ENCODE measurements at places on chromosomes 1 and 21.

- no peak for DNase-seq
Observed at GRCh38 chr1:27970401-27970800, 10.6 kb downstream of the XKR8 start.

GRCh38 chr1:7218210-7218832 is 433.1 kb downstream of the CAMTA1 start:
- no peak for DNase-seq

- DNase-seq = no peak
Observed at GRCh38 chr1:223700388-223700918, 11.9 kb upstream of the CAPN2 start.

DNA sequence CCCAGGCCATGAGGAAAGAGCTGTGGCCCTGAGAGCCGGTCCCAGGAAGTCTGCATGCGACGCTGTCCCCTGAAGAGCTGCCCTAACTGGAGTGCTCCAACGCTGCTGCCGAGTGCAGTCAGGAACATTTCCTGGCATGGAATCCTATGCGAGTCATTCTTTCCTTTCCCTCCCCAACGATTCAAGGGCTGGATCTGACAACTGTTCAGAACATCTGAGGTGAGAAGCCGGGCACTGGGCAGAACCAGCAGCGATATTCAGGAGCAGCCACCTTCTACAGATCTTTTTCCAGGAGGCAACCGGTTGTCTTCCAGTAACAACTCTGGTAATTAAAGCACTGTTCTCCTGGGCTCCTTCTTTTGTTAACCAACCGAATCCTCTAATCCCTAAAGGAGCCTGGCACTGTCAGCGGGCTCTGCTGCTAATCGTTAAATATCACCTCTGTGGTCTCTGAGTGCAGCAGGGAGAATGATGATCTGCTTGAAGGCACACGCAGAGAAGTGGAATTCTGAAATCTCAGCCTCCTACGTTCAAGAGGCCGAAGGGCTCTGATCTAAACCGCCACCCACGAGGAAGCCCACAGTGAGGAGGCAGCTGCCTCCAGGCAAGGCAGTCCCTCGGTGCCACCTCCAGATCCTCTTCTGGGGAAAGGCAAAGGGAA is 55.8 kb downstream of the SLC45A1 start:
- DNase-seq = no peak

GRCh38 chr21:26583769-26584168 is 10.7 kb upstream of the CYYR1 start:
- DNase-seq = no peak

- no peak for DNase-seq
Observed at GRCh38 chr1:87728169-87728568, 399.5 kb downstream of the LMO4 start.

- DNase-seq = no peak
Observed at GRCh38 chr21:45094412-45094811, 20.0 kb downstream of the ADARB1 start.

DNA sequence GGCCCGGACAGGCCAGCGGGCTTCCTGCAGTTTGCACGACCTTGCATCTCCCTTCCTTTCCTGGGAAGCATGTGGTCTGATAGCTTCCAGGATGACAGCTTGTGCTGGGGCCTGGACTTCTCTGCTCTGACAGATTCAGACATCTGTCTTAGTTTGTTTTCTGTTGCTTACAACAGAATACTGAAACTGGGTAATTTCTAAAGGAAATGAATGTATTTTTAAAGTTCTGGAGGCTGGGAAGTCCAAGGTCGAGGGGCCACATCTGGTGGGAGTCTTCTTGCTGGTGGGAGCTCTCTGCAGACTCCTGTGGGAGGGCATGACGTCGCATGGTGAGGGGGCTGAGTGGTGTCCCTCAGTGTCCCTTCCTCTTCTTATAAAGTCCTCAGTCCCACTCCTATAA is 35.3 kb upstream of the TENT5B start:
- DNase-seq = no peak

- no peak for DNase-seq
Observed at GRCh38 chr1:11286735-11287410, 13.9 kb downstream of the UBIAD1 start.

GRCh38 chr1:165014753-165015152 is 341.8 kb downstream of the LMX1A start:
- no peak for DNase-seq

DNA sequence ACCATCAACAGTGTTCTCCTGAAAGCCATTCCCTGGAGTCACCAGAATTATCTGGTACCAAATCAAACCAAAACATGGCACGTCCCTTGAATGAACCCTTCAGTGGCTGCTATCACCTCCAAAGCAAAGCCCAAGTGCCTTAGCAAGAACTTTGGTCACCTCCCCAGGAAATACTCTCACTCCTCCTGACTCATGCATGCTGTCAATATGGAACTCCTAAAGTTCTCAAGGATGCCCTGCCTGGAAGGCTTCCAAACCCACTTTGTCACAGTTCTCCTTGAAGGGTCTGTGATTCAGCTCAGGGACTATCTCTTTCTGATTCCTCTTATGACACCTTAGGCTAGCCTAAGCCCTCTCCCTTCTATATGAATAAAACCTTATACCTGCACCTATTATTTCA is 146.1 kb upstream of the RUNX1 start:
- DNase-seq = no peak

DNA sequence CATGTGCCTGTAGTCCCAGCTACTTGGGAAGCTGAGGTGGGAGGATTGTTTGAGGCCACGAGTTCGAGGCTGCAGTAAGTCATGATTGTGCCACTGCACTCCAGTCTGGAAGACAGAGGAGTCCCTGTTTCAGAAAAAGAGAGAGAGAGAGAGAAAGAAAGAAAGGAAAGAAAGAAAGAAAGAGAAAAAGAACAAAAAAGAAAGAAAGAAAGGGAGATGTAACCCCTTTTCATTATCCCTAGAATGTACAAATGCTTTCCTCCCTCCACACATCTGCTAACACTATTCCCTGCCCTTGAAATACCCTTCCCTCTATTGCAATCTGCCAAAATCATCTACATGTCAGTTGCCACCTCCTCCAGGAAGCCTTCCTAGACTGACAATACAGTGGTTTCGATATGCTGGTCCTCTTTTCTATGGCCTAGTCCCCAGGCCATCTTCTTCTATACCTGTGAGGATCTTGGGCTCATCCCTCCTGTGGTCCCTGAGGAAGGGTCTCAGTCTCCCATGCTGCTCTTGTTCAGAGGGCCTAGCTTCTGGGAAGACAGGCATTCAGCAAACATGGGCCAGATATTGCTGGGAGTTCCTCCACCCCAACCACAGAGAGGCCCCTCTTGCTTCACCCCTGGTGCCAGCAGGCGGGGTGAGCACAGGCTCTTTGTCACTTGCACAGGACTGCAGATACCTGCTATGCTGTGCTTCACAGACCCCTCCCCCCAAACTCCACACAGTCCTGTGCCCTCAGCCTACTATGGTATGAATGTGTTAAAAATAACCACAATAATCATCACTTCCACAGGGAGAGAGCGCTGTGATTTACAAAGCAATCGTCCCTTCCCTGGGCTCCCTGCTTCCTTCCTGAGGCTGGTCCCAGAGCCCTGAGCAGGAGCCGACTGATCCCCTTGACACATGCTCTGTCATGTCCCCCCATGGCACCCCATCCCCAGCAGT is 14.1 kb downstream of the ADGRB2 start:
- DNase-seq = no peak

DNA sequence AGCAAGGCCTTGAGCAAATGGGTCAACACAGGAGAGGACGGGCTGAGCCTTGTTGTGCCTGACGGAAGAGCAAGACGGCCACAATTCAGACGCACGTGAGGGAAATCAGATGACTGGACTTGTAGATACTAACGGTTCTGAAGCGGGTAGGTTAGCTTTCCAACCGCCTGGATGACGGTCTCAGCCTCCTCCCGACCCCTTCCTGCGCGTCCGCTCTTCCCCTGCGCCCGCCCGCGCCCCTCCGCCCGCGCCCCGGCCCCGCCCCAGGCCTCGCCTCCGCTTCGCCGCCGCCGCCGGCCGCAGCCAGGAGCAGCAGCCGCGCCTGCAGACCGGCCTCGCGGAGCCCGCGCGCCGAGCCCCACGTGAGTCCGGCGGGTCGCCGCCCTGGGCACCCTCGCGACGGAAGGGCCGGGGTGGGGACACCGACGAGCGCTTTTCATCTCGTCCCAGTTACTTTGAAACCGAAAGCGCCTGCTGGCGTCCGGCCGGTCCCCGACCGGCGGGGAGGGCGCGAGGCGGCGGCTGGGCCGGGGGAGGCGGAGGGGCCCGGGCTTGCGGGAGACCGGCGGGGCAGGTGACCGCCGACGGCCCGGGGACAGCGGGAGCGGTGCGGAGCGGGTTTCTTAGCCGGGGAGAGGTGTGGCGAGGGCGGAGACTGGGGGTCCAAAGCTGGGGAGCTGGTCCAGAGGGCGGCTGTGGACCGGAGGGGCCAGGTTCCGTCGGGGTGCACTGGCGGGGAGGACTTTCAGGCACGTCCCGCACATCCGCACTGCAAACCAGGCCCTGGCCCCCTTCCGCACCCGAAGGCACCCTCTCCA is at the start of gene TRAF5:
Gene TRAF5 (plus strand): TSS at position 306 of the 818 bp plus-strand sequence. CDS start 26,407 bp downstream, outside the sequence.
- peak; percentile 30 for DNase-seq

DNA sequence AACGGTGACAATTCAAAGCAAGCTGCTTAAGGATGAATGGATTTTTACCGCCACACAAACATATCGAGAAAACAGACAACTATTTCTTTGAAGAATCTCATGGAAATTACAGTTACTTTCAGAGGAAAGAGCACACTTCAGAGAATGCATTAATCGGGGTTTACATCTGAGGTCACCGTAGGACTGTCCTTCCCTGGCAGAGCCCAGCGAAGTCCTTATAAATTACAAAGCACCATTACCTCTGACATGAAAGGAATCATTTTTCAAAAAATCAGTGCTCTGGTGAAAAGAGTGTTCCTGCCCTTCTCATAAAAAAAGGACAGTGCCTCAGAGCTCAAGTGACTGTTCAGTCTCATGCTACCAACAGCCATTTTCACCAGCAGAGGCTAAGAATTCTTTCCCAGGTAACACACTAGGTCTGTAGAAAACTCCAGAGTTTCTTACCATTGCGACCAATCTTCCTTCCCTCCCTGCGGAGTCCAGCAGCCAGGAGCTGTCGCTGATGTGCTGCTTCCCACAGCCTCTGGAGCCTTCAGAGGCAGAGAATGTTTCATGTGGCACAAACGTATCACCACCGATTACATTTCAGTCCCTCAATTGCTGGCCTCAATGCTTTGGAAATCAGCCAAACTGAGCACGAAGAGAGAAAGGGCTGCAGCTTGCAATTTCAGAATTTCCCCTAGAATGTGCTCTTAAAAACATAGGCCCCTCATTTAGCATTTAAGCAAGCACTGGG is 75.4 kb downstream of the PLD5 start:
- DNase-seq = no peak

- no peak for DNase-seq
Observed at GRCh38 chr1:223774134-223774814, 61.9 kb downstream of the CAPN2 start.

DNA sequence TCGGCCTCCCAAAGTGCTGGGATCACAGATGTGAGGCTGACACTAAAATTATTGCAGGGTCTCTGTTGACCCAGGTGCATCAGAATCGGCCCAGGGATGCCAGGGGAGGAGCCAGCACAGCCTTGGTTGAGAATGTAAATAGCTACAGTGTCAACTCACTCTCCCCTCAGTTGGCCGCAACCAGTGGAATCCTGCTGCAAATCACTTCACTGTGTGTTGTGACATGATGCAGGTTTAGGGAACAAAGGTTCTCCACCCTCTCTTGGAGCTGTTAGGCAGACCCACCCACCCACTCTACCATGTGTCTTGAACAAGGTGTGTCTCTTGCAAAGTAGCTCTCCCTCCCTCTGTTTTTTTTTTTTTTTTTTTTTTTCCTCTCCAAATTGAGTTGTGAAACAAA is 60.5 kb upstream of the SOD1 start:
- DNase-seq = no peak

- DNase-seq = no peak
Observed at GRCh38 chr1:87636198-87636892, 307.7 kb downstream of the LMO4 start.

GRCh38 chr1:72013161-72013560 is 269.2 kb downstream of the NEGR1 start:
- no peak for DNase-seq
